Right renal pelvis (tissue), 4 donors: ENCODE measurements at places on chromosomes 16 and 17. TPM values are rescaled to one million over a fixed set of nuclear protein-coding genes. Genes with fewer than 3 reads are reported as not detected.

DNA sequence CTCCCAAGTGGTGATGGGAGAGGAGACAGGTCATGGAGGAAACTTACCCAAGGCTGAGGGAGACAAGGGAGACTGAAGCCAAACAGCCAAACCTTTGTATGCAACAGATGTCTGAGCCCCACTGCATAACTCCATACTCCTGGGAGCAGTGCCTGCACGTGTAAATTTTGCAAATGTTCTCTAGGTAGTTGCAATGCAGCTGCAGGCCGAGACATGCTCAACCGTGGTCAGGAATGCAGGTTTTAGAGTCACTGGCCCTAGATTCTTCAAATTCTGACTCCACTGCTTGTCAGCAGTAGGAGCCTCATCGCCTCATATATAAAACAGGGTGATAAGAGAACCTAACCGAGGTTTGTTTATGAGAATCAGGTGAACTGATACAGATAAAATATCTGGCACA, 11.5 kb downstream of the DYNLRB2 start:
- no peak for DNase-seq

TBX21 gene
- 0.10 TPM for polyA plus RNA-seq

DNA sequence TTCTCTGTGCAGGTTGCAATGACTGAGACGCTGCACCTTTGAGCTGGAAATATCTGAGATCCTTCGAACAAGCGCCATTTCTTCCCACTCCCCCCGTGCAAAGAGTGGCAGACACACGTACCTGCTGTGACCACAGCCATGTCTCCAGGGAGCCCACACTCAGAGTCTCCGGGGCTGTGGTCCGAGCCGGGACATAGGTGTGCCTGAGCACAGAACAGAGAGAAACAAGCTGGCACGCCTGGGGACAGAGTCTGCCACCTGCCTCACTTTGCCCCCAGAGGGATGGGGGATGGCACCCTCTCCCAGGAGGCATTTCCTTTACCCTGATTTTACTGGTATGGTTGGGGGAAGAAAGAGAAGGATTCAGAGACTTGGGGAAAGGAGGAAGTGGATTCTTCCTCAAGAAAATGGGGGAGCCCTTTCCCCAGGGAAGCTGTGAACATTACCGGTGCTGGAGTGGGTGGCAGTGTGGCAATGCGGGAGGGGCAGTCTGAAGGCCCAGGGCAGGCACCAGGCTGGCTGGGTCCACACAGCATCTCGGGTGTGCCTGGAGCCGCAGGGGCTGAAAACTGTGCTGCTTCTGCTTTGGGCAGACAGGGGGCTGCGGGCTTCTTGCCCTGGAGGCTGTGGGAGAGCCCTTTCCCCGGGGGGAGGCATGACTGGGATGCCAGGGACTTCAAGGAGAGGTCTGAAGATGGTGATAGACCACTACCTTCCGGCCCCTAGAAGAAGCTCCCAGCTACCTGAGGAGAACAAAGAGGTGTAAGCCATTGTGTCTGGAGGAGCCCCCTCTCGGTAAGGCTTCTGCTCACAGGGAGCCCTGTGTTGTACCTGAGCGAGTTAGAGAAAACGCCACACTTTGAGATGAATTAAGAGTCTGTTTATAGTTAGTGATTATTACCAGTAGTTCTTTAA, 6.6 kb upstream of the PIK3R6 start:
- DNase-seq = no peak

DNA sequence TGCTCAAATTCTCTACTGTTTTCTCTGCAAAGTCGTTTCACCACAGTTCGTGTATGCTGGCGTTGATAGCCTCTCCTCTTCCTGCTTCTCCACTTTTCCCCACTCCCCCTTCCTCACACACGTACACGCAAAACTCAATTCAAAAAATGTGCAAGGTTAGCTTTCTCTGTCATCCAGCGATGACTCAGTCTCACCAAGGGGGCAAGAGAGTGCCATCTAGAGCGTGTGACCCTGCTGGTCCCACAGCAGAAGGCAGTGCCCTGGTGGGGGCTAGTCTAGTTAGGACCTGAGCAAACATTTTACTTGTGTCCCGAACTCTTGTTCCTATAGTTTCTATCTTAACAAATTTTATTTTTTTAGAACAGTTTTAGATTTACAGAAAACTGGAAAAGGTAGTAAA, 121.2 kb upstream of the CHMP6 start:
- no peak for DNase-seq

DNA sequence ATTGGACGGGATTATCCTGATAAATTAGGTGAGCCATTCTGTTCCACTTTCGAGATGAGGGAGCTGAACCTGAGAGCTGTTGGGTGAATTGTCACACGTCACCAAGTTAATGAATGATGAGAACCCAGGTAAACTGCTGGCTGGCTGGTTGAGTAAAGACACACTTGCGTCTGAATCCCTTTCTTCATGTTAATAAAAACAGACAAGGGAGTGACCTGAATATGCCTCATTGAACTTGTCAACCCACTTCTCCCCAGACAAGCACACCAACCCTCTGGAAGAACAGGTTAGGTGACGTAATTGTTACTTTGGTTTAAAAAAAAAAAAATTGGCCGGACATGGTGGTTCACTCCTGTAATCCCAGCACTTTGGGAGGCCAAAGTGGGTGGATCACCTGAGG, 400.9 kb upstream of the CDH5 start:
- DNase-seq = peak; percentile 33

LMF1 gene
- polyA plus RNA-seq = 17.0 TPM

DNA sequence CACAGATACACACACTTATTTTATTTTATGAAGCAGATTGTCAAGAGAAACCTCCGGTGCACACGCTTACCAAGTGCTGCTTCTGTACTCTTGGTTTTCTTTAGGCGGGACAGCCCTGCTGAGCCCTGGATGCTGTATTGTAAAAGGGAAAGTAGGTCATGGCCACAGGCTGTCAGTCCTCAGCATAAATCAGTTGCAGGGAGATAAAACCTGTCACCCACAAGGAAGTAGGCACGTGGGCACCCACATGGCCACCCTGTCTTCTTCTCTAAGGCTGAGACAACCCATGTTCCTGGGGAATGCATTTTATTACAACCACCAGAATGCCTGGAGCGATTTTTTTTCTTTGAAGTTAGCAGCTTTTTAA, 59.3 kb downstream of the ASIC2 start:
- DNase-seq = no peak
